ENCODE measurements at places on chromosomes 5 and 9.

DNA sequence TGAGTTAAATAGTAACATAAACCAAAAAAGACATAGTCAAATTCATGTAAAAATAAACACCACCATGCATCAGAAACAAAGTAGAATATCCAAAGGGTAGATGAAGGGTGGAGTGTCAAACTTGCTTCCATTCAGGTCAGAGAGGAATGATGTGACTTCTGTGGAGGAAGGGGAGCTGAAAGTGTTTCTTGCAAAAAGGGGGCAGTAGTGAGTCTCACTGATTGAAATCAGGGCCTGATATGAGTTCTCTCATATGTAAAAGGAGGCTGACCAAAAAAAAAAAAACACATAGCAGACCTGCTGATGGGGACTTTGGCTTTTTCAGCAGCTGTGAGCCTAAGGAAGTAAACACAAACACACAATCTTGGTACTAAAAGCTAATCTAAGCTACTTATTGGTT is 38.8 kb upstream of the RGMB start:
- DNase-seq: peak; percentile 3

GRCh38 chr5:144177548-144177947 is 6.9 kb downstream of the KCTD16 start:
- no peak for DNase-seq

DNA sequence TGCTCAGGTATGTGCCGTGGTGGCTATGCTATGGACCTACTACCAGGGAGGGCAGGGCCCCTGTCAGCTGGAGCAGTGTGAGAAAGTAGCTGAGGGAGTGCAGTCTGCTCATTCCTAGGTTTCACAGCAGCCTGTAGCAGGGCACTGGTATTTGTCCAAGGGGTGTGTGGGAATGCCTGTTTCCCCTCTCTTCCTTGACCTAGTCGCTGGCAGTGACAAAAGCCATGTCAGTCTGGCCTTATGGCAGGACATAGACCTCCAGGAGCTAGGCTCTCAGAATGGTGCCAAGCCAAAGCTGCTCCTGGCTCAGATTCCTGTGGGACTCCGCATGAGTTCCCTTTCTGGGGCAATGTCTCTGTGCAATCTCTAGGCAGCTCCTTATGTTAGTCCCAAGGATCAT is 253.9 kb upstream of the TYRP1 start:
- no peak for DNase-seq

DNA sequence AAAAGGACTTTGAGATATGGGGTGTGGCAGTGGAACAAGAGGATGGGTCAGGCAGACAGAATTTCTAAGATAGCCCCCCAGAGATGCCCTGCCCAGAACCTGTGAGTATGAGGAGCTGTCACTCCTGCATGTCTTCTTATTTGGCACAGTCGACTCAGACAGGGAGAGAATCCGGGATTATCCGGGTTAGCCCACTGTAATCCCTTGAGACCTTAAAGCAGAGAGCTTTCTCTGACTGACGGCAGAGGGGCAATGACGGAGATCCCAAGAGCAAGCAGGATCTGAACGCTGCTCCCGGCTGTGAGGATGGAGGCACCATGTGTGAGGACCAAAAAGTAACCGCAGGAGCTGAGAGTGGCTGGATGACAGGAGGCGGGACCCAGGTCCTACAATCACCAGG is 8.8 kb upstream of the NHP2 start:
- no peak for DNase-seq

- no peak for DNase-seq
These were observed 965 bp downstream of the CLTA start for GRCh38 chr9:36191686-36192085.

- no peak for DNase-seq
These were observed 642 bp downstream of the RBM22 start for GRCh38 chr5:150700246-150700593.

- DNase-seq: no peak
These were observed 260.9 kb upstream of the TUSC1 start for GRCh38 chr9:25939126-25939525.

DNA sequence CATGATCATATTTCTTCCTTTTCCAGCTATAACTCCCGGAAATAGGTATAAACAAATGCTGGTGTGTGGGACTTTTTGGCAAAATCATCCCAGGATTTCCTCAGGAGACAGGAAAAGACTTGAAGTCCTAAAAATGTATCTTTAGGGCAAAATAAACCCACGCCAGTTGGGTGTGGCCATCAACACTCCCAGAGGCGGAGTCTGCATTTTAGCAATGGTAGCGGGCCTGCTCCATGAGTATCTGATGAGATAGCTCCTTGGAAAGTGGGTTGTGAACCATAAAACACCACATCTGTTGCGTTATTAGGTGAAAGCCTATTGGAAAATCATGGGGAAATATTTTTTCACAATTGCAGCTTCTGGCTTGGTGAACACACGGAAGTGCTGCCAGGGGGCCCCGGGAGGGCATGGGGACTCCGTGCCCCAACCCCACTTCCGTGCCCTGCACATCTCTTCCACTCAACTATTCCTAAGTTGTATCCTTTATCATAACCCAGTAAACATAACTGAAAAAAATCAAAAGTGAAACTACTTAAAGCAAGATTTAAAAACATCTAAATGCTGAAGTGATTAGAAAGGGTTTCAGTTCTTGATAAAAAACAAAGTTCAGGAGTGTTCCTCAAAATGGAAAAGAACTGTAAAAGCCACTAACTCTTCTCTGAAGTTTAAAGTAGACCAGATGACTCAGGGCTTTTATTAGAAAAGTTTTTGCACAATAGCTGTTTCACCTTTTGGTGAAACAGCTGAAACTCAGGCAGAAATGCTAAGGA is 111.2 kb downstream of the LRRC70 start:
- peak; percentile 53 for DNase-seq

DNA sequence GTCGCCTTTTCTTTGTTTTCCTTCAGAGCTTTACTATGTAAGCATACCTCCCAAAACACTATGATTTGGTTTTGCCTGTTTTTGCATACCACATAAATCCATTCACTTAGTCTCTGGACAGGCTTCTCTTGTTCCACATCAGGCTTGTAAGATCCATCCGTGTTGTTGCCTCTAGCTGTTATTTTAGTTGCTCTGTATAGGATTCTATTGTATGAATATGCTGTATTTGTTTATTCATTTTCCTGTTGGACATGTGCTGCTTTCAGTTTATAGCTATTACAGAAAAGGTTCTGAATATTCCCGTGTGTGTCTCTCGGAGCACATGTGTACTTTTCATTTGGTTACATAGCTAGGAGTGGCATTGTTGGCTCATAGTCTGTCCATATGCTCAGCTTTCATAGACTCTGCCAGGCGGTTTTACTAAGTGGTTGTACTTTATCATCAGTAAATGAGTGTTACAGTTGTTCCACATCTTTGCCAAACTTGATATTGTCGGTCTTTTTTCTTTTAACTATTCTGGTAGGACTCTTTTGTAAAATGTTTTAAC is 41.8 kb downstream of the NUP214 start:
- DNase-seq: no peak

DNA sequence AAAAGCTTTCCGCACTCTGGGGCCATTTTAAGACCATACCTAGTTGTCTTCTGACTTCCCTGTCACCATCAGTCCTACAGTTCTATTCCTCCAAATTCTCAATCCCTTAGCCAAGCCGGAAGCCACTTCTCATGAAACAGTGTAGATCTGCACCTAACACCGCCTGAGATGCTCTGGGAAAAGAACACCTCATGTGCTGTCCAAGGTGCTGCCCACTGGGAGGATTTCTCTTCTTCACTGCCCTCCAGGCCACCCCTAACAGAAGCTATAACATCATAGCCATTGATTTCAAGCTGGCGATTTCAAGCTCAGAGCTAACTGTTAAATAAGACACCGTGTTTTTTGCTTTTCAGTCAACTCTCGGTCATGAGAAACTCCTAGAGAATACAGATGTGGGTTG is 559.3 kb downstream of the CCDC171 start:
- no peak for DNase-seq

DNA sequence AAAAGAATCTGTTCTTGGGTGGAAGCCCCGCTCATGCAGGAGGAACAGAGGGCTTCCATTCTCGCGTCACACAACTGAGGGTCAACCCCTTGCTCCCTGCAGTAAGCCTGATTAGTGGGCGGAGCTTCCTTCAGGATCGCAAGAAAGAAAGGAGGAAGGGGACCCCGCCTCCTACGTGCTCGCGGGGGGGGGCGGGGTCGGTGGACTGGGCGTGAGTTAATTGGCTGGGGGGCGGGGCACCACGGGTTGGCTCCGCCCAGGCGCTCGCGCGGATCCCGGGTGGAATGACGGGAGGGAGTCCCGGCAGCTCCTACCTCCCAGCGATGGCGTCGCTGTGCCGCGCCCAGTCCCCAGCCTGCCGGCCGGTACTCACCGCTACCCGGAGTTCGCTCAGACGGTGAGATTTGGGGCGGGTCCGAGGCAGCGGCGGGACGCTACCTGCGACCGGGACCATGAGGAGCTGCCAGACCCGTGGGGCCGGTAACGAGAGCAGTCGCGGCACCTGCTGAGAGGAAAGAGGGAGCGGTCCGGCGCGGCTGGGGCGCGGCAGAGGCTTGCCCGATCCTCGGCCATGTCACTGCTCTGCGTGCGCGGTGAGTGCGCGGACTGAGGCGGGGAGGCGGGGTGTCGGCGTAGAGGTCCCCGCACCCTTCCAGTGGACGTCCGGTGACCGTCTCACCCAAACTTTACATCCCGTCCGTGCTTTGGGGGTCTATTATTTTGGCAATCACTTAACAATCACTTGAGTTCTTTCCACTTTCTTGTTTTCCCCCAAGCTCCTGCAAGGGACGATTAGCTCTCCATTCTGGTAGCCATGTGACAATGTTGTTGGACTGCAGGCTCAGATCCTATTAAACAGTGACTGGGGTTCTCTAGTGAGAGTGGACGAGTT is at the start of gene UNC13B:
TSS of gene UNC13B (plus strand) at position 297 of the 892 bp plus-strand sequence. CDS start at position 572, 275 bp downstream.
- peak; percentile 92 for DNase-seq

- DNase-seq: no peak
These were observed 95.5 kb downstream of the GHR start for GRCh38 chr5:42518595-42519221.

DNA sequence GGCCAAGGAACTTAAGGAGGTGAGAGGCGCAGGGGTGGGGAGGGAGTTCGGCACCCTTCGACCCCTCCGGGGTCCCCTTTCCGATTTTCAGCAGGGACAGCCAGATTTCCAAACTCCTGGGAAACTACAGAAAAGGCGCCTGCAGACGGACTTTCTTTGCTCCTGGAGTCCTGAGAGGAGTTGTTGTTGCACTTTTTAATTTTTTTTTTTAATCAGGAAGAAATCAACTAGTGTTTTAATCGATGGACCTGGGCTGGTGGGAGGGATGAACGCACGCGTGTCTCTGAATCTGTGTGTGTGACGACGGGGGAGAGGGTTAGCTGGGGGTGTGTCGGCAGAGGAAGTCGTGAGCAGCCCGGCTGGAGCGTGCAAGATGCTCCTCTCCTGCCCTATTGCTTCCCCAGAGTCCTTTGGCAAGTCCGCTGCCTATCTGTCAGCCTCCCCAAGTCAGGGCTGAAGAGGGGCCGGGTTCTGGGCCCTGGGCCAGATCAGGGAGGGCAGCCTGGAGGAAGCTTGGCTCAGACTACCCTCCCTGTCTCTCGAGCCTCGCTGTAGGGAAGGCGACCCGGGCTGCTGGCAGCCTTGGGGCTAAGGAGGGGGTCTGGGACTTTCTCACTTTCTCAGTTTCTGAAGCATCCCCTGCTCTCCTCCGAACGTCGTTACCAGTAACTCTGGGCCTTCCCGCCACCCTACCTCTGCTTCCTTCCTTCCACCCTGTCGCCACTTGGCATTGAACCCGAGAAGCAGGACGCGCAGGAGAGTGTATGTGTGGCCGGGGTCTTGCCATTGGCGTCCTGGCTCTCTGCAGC is 731 bp downstream of the PRR16 start:
- DNase-seq: peak; percentile 24

DNA sequence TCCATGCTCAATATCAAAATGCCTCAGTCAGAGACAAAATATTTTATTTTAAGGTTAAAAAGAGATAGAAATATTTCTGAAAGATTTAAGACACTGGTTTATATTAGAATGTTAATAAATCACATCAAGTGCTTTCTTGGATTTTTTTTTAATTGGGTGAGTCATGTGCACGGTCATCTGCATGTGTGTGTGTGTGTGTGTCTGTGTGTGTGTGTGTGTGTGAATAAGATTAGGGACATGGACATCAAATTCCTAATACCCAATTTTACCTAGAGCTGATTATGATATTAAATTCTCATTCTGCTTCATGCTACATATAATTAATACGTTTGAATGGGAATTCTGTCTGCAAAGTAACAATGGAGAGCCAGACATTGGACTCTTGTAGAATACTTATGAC is 122.9 kb downstream of the BASP1 start:
- no peak for DNase-seq

- DNase-seq: no peak
These were observed 7.9 kb downstream of the LNPEP start for GRCh38 chr5:96943799-96944198.

DNA sequence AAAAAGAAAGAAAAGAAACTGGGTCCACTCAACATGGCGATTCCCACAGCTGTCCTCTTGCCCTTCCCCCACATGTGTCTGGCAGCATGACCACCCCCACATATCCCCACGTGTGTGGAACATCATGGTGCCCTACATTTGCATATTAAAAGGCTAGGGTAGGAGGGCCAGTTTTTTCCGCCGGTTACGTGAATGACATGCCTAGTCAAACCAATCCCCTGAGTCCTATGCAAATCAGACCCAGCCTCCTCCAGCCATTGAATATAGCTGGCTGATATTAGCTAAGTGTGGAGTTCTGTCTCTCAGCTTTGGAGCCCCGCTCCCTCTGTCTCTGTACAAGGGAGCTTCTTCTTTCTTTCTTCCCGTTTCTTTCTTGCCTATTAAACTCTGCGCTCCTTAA is 33.0 kb upstream of the CCDC112 start:
- peak; percentile 76 for DNase-seq

GRCh38 chr9:85522459-85523092 is 219.2 kb downstream of the AGTPBP1 start:
- peak; percentile 64 for DNase-seq

- DNase-seq: peak; percentile 9
These were observed 208.9 kb upstream of the SLC30A5 start for GRCh38 chr5:68884883-68885282.

DNA sequence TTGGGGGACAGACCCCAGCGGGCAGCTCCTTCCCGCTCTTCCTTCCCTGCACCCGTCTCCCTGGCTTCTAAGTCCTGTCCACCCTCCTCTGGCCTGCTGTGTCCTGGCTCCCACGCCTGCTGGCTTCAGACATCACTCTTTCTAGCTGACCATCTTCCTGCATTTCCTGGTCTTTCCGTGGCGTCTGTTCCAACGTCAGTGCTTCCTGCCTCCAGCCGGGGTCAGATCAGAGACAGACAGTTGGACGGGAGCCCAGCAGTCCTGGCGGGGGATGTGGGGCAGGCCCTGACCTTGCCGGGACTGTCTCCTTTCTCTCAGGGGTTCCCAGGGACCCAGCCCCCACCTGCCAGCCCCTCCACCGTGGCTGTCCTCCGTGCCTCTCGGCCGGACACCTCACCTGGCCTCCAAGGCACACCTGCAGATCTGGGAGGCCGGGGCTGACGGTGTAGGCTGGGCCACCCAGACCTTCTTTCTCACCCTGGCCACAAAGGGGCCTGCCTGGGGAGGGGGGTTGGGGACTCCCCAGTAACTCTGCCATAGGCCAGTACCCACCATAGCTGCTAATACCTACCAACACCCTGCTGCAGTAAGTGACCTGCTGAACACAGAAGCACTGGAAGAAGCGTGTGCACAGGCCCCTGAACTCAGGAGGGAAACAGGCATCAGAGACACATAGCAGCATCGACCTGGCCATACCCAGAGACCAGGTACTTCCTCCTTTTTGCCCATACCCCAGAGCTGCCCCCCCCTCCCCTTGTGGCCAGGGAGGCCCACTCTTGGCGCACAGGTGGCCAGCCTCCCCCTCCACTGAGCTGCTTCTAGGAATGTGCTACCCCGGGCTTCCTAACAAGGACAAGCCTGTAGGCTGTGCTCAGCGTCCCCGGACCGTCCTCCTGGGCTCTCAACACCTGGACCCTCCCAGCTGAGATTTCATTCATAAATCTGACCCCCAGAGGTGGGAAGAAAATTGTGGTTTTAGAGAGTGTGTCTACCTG is 5.1 kb downstream of the NRARP start:
- no peak for DNase-seq

Data from NB4 (cell line).